Thoracic aorta endothelial cell (primary cell): ENCODE measurements at places on chromosomes 1 and 21. TPM values are rescaled to one million over a fixed set of nuclear protein-coding genes. Genes with fewer than 3 reads are reported as not detected.

Gene MAP1LC3C
- total RNA-seq = not detected in 2 replicates

Gene SARS1
- 204 and 210 TPM in 2 replicates for total RNA-seq

Gene CASZ1
- 1.2 and 3.7 TPM in 2 replicates for total RNA-seq

Gene METTL25B
- total RNA-seq = 10.0 and 13.0 TPM in 2 replicates

Gene RAB7B
- total RNA-seq = 0.13 TPM in 1 of 2 replicates, not detected in the other

Gene OPTC
- not detected in 2 replicates for total RNA-seq

Gene RAB3B
- 15.1 and 40.8 TPM in 2 replicates for total RNA-seq

Gene CD48
- not detected in 2 replicates for total RNA-seq

Gene SYNJ1
- 12.2 and 15.6 TPM in 2 replicates for total RNA-seq
